T-helper 17 cell (primary cell): ENCODE measurements at places on chromosomes 6 and 20. TPM values are rescaled to one million over a fixed set of nuclear protein-coding genes. Genes with fewer than 3 reads are reported as not detected.

RBL1 gene
- 27.1 TPM for total RNA-seq

MICB gene
- 17.6 TPM for total RNA-seq

TXLNB gene
- 0.52 TPM for total RNA-seq

ADGB gene
- not detected for total RNA-seq

TUBB2B gene
- 0.75 TPM for total RNA-seq

PPP1R3G gene
- not detected for total RNA-seq

GRCh38 chr6:169638388-169638787, 63.4 kb downstream of the WDR27 start:
- H3K27me3 ChIP-seq: no peaks in the 10 kb centered on the region
- no peaks in the 10 kb centered on the region for H3K4me1 ChIP-seq
- H3K27ac ChIP-seq: no peak overlapping the region

DNA sequence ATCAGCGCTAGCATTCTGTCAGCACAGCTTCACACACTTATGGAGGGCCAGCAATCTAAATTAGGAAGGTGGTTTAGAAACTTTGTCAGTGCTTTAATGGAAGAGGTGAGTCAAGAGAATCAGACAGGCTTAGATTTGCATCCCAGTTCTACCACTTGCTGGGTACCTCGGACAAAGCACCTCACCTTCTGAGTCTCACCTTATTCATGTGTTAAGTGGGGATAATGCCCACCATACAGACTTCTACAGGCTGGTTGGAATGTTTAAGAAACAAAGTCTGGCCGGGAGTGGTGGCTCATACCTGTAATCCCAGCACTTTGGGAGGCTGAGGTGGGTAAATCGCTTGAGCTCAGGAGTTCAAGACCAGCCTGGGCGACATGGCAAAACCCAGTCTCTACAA, 12.2 kb upstream of the STK35 start:
- no peak for DNase-seq
- peaks cover 3% of the 10 kb centered on the region for H3K36me3 ChIP-seq
- no peak overlapping the region for H3K27ac ChIP-seq
- no peak overlapping the region for H3K4me3 ChIP-seq
- peaks cover 72% of the 10 kb centered on the region for H3K27me3 ChIP-seq
- peaks cover 3% of the 10 kb centered on the region for H3K4me1 ChIP-seq

DNA sequence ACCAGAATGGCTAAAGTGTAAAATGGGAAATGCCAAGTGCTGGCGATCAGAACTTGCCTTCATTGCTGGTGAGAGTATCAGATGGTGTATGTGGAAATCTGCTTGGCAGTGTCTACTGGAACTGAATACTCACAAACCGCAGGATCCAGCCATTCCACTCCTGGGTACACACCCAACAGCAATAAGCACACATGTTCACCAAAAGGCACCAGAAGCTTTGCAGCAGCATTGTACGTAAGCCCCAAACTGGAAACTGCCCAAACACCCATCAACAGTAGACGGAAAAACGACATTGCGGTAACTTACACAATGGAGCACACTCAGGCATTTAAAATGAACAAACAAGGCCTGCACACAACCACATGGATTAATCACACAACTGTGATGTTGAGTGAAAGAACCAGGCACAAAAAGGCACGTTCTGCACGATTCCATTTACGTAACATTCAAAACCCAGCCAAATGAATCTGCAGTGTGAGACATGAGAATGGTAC, 37.3 kb upstream of the BPIFA2 start:
- DNase-seq: no peak
- H3K4me1 ChIP-seq: no peaks in the 10 kb centered on the region
- H3K4me3 ChIP-seq: no peak overlapping the region
- H3K27ac ChIP-seq: no peak overlapping the region
- peaks cover 9% of the 10 kb centered on the region for H3K27me3 ChIP-seq
- no peaks in the 10 kb centered on the region for H3K36me3 ChIP-seq

- no peaks in the 10 kb centered on the region for H3K27me3 ChIP-seq
- no peak overlapping the region for H3K27ac ChIP-seq
- peaks cover 2% of the 10 kb centered on the region for H3K4me1 ChIP-seq
- no peak for DNase-seq
- H3K36me3 ChIP-seq: no peaks in the 10 kb centered on the region
These were observed 12.1 kb upstream of the C20orf203 start for GRCh38 chr20:32685541-32686529.

- no peaks in the 10 kb centered on the region for H3K36me3 ChIP-seq
- H3K4me3 ChIP-seq: no peak overlapping the region
- no peak overlapping the region for H3K27ac ChIP-seq
- no peak for DNase-seq
These were observed 74.0 kb downstream of the AGPAT4 start for GRCh38 chr6:161199850-161200249.

DNA sequence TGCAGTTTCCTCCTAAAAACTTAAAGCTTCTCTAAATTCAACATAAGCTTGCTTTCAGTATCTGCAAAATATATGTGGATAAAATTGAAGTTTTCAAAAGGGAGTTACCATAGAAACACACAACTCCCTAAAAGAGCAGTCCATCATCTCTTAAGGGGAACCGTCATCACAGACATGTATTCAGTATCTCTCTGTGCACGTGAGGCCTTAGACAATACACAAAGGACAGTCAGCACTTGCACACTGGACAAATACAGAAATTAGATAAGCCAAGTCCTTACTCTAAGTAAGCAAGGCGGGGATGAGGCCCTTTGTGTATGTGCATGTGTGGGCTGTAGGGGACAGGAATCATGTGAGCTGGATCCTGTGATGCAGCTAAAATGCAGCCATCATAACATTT, 136.6 kb downstream of the BACH2 start:
- no peak overlapping the region for H3K4me3 ChIP-seq
- no peak for DNase-seq
- H3K27ac ChIP-seq: no peak overlapping the region
- peaks cover 27% of the 10 kb centered on the region for H3K4me1 ChIP-seq
- H3K36me3 ChIP-seq: peaks cover 2% of the 10 kb centered on the region

DNA sequence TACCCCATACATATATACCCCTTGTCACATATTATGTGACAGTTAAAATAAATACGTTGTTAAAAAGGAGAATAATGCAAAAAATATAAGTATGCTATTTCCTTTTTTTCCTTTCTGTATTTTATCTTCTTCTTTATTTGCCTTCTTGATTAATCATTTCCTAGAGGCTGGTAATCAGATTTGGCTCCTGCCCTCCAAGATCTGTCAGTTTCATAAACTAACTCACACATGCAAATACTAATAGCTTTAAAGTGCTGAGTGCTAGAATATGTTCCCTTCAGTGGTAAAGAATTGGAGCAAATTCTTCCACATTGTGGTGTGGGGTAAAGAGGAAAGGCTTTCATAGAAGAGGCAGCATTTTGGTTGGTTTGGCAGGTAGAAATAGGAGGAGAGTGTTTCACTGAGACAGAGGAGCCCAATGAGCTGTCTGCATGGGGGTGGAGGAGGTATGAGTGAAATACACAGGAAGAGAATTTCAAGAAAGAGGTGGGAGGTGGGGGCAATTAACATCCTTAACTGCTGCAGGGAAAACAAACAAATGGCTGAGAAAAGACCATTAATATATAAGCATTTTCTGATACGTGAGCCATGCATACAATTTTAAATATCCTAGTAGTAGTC, 523.9 kb downstream of the BMP2 start:
- DNase-seq: no peak
- no peak overlapping the region for H3K27ac ChIP-seq
- no peaks in the 10 kb centered on the region for H3K36me3 ChIP-seq
- no peaks in the 10 kb centered on the region for H3K27me3 ChIP-seq
- no peak overlapping the region for H3K4me3 ChIP-seq

DNA sequence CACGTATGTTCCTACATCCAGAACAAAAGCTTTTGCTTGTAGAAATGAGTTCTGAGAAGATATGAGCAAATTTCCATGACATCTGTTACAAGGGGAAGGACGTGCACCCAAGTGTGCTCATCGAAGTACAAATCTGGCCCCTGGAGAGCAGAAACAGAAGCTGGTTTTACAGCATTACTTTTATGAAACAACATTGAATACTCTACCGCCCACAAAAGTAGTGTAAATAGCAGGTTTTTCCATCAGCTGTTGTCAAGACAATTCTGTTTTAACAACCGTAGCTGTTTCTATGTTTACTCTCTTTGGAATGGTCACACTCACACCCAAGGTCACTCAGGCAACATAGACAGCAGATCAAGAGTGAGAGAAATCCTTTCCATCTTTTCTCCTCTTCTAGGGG, 114.2 kb upstream of the SSTR4 start:
- H3K4me1 ChIP-seq: no peaks in the 10 kb centered on the region
- no peaks in the 10 kb centered on the region for H3K36me3 ChIP-seq
- DNase-seq: no peak
- H3K27ac ChIP-seq: no peak overlapping the region
- no peaks in the 10 kb centered on the region for H3K27me3 ChIP-seq
- no peak overlapping the region for H3K4me3 ChIP-seq

DNA sequence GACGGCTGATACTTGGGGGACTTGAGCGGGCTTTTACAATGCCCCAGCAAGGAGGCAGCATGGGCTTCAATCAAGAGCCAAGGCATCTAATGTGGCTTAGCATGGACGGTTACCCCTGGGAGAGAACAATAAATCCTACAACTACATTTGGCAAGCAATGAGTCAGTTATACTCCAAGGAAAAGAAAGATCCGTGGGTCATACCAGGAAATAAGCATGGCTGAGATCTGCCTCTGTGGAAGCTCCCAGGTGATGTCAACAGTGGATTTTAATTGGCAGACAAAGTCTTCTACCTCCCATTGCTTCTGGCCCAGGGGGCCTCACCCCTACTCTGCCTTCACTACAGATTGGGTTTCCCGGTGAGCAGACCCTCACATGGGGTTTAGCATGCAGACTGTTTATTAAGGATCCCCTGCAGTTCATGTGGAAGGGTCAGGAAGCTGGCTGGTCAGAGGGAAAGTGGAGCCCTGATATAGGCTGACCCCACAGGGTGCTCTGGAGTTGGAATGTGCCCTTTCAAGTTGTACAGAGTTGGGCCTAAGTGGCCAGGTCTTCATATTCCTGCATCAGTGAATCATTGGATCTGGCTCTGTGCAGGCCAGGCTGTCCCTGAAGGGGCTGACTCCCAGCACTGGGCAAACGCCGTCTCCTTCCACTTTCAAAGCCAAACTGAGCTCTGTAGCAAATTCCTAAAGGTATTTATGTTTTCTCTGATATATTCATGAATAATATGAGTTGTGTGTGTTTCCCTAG, 91.3 kb upstream of the GGTLC1 start:
- peaks cover 4% of the 10 kb centered on the region for H3K27me3 ChIP-seq
- H3K27ac ChIP-seq: no peak overlapping the region
- DNase-seq: no peak
- H3K36me3 ChIP-seq: peaks cover 2% of the 10 kb centered on the region
